ENCODE measurements at places on chromosomes 12 and 14.

GRCh38 chr12:28409892-28410291 is 219.6 kb downstream of the CCDC91 start:
- DNase-seq: no peak

DNA sequence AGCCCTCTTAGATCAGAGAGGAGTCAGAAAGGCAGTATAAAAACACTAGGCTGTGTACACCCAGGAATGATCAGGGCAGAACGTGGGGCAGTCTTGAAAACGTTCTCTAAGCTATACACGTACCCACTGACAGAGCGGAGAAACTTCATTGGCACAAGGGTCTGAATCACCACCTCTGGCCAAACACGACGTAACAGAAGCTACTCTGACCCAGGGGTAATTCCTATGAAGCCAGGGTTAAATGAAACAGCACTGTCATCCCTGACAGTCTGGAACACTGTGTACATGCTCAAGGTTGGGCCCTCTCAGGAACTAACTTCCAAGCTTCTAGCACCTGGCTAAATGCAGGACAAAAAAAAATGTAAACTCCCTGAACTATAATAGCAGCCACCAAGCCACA is 38.4 kb downstream of the PARP11 start:
- no peak for DNase-seq

DNA sequence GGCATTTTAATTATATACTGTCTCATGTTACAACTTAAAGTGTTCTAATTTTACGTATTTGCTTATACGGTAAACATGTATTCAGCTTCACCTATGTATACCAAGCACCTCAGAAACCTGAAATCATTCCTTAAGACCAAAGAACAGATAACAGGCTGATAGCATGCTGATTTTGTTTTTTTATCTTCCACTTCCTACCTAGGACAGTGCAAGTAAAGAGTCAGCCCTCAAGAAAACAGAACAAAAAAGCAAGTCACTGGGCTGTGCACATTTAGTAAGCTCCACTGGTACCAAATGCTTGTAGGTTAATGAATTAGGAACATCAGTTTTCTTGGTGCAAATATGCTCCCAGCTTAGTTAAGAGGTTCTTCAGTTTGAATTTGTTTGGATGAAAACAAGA is 611.3 kb downstream of the VRK1 start:
- DNase-seq: no peak

DNA sequence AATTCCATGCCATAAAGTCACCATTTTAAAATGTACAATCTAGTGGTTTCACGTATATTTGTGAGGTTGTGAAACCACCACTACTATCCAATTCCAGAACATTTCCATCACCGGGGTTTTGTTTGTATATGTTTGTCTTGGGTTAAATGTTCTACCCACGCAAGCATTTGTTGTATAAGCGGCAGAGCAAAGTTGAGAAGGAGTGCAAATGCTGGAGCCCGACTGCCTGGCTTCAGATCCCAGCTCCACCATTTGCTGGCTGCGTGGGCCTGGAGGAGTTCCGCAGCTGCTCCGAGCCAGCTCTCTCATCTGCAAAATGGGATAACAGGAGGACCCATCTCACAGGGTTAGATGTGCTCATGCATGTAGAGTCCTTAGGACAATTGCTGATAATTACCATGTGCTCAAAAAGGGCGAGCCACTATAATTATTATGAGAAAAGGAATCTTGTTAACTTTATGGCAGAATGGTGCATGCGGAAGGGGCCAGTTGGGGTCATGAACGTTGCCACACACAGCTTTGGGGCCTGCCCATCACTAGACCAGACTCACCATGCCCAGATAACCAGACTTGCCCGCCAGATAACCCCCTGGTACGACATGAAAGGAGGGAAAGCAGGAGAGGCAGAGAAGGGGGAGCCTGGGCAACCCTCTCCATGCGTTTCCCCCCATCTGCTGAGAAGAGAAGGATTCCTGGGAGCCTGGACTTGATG is 6.4 kb downstream of the ACTN1 start:
- DNase-seq: no peak

GRCh38 chr12:39619316-39619659 is 315 bp downstream of the ABCD2 start:
- DNase-seq: peak; percentile 27

DNA sequence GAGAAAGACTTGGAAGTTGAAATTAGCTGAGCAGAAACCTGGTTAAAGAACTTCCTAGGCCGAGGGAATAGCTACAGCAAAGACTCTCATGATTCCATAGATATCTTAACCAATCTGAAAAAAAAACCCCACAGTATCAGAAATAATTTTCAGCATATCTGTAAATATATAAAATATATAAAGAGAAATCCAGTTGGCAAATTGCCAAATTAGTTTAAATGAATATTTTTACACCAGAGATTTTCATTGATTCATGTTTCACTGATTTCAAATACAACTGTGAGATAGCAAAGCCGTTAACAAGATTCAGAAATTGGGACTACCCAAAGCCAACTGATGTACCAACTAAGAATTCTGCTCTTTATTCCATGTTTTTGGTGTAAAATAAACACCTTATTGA is 6.8 kb upstream of the PTPRR start:
- DNase-seq: no peak

DNA sequence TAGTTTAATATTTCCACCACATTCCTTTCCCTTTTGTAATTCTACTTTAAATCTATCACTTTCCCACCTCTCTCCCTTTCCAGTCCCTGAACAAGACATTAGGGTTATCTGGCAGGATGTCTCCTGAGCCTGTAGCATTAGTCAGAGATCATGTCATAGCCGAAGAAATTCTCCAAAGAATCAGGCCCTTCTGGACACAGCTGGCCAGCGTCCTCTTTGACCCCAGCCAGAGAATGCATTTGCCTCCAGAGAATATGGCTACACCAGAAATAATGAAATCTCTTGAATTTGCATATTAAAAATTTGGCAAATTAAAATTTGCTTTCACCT is 56.7 kb downstream of the NTF3 start:
- no peak for DNase-seq

GRCh38 chr12:13816394-13816793 is 165.0 kb downstream of the GRIN2B start:
- DNase-seq: no peak

DNA sequence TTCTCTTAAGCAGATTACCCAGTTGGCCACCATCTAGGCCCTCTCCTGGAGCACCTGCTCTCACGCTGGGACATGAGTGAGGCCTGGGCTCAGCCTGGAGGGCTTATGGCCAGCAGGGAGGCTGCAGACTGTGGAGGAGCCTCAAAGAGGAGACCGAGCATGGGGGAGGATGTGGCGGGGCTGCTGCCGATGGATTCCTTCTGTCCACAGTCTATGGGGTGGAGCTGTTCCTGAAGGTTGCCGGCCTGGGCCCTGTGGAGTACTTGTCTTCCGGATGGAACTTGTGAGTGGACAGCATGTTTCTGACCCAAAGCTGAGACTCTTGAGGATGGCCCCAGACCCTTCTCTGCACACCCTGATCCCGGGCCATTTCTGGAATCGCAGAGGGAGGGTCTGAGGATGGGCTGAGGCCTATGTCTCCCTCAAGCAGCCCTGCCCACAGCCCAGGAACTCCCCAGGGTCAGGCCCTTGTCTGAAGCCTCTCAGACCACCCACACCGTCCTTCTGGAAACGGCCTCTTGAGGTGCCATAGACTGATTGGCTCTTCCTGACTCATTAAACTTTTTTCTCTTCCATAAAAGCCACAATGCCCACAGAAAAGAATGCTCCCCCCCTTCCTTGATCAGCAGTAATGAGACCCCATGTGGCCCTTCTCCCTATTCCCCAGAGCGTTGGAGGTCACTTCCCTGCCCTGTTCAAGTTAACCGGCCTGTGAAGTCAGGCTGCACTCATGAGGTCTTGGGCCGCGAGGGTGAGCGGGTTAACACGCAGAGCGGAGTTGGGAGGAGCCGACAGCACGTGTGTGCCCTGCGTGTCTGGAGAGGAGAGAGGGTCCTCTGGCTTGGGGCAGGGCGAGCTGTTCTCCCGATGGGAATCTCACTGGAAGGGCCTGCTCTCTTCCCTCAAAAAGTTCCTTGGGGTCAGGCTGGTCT is 49.0 kb downstream of the SLC8B1 start:
- no peak for DNase-seq

GRCh38 chr12:127888943-127889719 is 377.8 kb upstream of the TMEM132C start:
- DNase-seq: no peak

GRCh38 chr14:31106768-31107167 is 80.6 kb upstream of the STRN3 start:
- DNase-seq: no peak

DNA sequence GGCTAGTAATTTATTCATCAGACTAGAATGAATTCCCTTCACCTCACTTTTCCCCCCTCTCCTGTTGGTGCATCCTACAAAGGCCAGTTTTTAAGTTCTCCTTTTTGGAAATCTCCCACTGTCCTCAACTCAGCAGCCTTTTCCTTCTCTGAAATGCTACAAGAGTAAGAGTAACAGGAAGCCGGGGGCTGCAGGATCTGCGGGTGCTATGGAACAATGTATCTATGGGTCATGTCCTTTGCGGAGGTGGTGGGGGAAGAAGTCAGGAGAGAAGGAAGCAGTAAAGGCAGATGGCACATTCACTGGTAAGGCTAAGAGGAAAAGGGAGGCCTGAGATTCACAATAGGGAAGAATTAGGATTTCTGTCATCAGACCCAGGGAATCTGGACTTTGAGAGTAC is 22.2 kb upstream of the TESC start:
- DNase-seq: no peak

- DNase-seq: peak; percentile 69
Observed at GRCh38 chr12:89160716-89161123, 191.6 kb downstream of the DUSP6 start.

DNA sequence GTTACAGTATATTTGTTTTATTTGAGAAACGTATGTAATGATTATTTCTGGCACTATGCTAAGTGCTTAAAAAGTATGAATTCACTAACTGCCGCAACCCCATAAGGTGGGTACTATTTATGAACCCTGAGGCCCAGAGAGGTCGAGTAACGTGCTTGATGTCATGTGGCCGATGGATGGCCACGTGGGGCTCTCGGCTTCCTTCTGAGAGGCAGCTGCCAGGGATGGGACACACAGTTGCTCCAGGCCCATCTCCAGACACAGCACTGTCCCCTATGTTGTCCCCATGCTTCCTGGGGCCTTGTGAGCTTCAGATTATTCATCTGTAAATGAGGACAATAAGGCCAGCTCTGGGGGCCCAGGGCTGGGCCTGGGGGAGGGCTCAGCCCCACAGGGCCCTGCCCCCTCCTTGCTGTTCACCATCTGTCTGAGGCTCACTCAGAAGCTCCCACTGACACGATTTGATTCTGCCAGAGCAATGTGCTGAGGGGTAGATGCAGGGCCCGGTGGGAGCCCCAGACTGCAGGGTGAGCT is 115.0 kb downstream of the CALM1 start:
- DNase-seq: no peak
